ENCODE measurements at places on chromosomes 6 and 20. TPM values are rescaled to one million over a fixed set of nuclear protein-coding genes. Genes with fewer than 3 reads are reported as not detected.

The ELOVL4 gene
- total RNA-seq: 1.3 TPM

The OOEP gene
- not detected for total RNA-seq

The FAM135A gene
- 9.9 TPM for total RNA-seq

The TGM2 gene
- 34.9 TPM for total RNA-seq

The BTNL2 gene
- not detected for total RNA-seq

The METTL24 gene
- total RNA-seq: not detected

The CLPSL1 gene
- total RNA-seq: not detected

The CCM2L gene
- not detected for total RNA-seq

The STMN3 gene
- 4.6 TPM for total RNA-seq

The SYS1 gene
- 7.3 TPM for total RNA-seq

The B3GALT4 gene
- not detected for total RNA-seq

GRCh38 chr20:48904566-48905296 is 16.8 kb upstream of the ARFGEF2 start:
- no peaks in the 10 kb centered on the region for H3K36me3 ChIP-seq
- peaks cover 6% of the 10 kb centered on the region for H3K4me1 ChIP-seq
- H3K27ac ChIP-seq: no peak overlapping the region
- DNase-seq: peak; percentile 64

DNA sequence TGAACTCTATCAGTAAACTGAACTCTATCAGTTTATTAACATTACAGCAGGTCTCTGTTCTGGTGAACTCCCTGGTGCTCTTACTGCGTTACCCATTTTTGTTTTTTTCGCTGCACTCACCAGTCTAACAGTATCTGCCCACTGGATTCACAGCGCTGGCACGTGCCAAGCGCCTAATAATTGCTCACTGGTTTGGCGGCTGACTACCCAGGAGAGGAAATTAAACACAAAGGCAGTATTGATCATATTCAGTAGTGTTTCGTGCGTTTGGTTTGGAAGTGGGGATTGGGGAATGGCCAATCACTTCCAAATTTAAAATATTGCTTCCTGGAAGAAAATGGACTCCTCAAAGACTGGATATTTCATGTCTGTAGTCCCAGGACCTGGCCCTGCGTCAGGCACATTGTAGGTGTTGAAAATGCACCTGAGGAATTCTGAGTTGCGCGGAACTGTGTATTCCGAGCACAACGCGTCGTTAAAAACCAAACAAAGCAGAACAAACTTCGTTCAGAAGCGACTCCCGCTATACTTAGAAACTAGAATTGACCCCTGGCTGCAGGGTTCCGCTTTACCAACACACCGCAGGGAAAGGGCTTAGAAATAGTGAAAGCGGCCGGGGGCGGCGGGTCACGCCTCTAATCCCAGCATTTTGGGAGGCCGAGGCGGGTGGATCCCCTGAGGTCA is 1.1 kb upstream of the RPS12 start:
- H3K36me3 ChIP-seq: peaks cover 39% of the 10 kb centered on the region

- no peak overlapping the region for H3K4me3 ChIP-seq
- no peaks in the 10 kb centered on the region for H3K36me3 ChIP-seq
- DNase-seq: no peak
- no peaks in the 10 kb centered on the region for H3K27me3 ChIP-seq
Measured at GRCh38 chr6:124748778-124749177, 213.5 kb upstream of the RNF217 start.

DNA sequence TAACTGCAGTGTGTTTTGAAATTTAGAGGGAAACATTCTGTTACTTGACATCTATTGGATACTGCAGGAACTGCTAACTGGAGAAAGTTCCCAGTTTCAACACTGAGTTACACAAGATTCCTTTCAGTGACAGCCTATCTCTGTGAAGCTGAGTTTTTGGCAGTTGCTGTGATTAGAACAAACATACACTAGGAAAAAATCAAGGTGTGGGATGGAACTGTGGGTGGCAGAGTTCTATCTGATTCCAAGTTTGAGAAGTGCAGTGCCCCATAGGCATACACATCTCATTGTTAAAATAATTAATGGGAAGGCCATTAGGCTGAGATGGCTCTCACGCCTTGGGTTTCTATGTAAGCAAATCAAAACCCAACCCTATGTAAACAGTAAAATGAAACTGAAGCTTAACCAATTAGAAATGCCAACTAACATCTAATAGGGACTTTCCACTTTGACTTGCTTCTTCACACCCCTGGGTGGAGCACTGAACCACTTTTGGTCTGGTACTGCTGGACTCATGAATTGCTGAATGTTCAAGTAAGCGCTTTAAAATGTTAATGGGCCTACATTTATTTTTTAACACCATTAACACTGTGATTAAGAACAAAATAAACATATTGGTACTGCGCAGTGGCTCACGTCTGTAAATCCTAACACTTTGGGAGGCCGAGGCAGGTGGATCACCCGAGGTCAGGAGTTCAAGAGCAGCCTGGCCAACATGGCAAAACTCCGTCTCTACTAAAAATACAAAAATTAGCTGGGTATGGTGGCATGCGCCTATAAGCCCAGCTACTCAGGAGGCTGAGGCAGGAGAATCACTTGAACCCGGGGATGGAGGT is 55.2 kb upstream of the TBC1D7 start:
- no peak overlapping the region for H3K27ac ChIP-seq
- peaks cover 6% of the 10 kb centered on the region for H3K4me1 ChIP-seq
- H3K4me3 ChIP-seq: no peak overlapping the region

DNA sequence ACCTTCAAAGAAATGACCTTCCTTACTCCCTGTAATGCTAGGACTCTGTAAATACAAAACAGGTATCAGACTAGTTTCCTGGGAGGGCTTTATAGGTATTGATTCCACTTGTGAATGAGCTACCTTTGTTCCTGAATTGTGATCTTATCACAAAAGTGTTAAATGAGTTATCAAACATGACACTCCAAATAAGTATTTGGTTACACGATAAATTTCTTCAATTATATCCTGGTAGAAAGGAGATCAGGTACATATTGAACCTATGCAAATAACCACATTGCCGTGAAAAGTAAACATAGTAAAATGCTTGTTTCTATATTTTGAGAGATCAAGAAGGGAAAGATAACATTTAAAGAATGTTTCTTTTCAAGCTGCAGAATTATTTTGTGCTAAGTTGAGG is 285.3 kb downstream of the HIVEP2 start:
- H3K4me1 ChIP-seq: no peaks in the 10 kb centered on the region
- H3K4me3 ChIP-seq: no peak overlapping the region
- H3K36me3 ChIP-seq: no peaks in the 10 kb centered on the region

- no peak overlapping the region for H3K4me3 ChIP-seq
- H3K27me3 ChIP-seq: no peaks in the 10 kb centered on the region
- DNase-seq: no peak
- H3K27ac ChIP-seq: no peak overlapping the region
- no peaks in the 10 kb centered on the region for H3K36me3 ChIP-seq
Measured at GRCh38 chr6:149433881-149434280, 33.8 kb downstream of the SUMO4 start.

GRCh38 chr6:128432394-128432793 is 88.0 kb downstream of the PTPRK start:
- no peaks in the 10 kb centered on the region for H3K36me3 ChIP-seq
- DNase-seq: no peak
- H3K4me3 ChIP-seq: no peak overlapping the region
- H3K27ac ChIP-seq: no peak overlapping the region

- no peaks in the 10 kb centered on the region for H3K4me1 ChIP-seq
- no peaks in the 10 kb centered on the region for H3K36me3 ChIP-seq
- no peak overlapping the region for H3K27ac ChIP-seq
- H3K27me3 ChIP-seq: no peaks in the 10 kb centered on the region
- no peak for DNase-seq
Measured at GRCh38 chr6:40347571-40348011, 239.6 kb downstream of the LRFN2 start.

DNA sequence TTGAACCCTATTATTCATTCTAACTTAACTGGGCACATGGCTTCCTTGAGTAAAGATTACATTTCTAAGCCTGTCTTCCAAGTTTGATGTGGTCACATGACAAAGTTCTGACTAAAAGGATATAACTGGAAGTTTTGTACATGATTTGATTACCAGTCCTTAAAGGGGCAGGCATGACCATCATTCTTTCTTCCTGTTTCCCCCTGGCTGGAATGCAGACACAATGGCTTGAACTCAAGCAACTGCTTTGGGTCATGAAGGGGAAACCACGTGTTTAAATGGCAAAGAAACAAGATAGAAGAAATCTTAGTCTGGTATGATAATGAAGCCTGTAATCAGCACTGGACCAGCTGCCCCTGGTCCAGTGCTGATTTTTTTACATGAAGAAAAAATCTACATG is 15.6 kb upstream of the SHLD1 start:
- H3K27me3 ChIP-seq: peaks cover 6% of the 10 kb centered on the region
- no peak for DNase-seq
- H3K36me3 ChIP-seq: no peaks in the 10 kb centered on the region
- peaks cover 8% of the 10 kb centered on the region for H3K4me1 ChIP-seq

- no peak overlapping the region for H3K4me3 ChIP-seq
- DNase-seq: no peak
- no peak overlapping the region for H3K27ac ChIP-seq
- H3K36me3 ChIP-seq: no peaks in the 10 kb centered on the region
- H3K4me1 ChIP-seq: no peaks in the 10 kb centered on the region
Measured at GRCh38 chr20:56163806-56164205, 84.7 kb upstream of the MC3R start.

DNA sequence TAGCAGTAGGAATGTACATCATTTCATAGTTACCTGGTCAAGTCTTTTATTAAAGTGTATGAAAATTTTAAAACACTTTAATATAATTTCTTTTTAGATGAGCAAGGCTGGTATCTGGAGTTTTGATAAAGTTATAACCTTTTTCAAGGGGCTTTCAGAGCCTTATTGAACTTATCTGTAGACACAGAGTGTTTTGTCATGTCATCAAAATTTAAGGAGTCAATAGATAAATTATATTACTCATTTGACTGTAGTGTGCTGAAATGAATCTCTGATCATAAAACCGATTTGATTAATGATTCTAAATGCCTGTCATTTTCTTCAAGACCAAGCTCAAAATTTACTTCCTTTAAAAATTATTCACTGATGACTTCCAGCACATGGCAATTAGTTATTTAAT is 125.6 kb downstream of the ARID1B start:
- no peaks in the 10 kb centered on the region for H3K4me1 ChIP-seq
- no peak for DNase-seq
- no peaks in the 10 kb centered on the region for H3K27me3 ChIP-seq
- peaks cover 4% of the 10 kb centered on the region for H3K36me3 ChIP-seq
- no peak overlapping the region for H3K27ac ChIP-seq

GRCh38 chr20:40806929-40807820 is 118.1 kb upstream of the MAFB start:
- DNase-seq: no peak
- no peaks in the 10 kb centered on the region for H3K4me1 ChIP-seq
- no peaks in the 10 kb centered on the region for H3K36me3 ChIP-seq
- H3K27me3 ChIP-seq: peaks cover 6% of the 10 kb centered on the region

DNA sequence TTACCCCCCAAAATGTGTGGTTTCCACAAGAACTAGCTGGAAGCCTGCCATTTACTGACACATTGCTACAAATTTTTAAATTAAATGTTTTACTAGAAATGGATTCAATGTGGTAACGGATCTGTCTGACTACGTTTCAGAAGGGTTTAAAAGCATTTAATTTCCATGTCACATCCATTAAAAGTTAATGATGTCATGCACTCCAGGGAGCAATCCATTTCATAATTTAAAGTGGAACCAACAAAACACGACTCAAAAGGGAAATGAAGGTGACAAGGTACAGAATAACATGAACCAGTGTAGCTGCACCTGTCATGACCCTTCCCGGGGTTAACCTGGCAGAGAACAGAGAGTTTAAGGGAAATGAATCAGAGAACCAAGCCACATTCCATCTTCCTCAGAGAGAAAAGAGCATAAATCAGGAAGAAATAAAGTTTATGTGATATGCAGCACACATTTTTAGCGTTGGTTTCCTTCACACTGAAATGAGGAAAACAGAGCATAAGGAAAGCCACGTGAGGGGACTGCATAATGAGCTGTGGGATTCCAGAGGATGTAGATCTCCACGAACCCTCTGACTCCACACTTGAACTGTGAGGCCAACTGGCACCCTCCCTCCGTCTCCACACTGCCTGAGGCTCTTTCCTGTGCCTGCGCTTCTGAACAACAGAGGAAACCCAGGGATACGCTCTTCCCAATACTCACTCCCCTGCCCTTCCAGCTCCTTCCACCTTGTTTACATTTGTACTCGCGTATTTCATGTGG is 170.3 kb upstream of the AHI1 start:
- no peak overlapping the region for H3K27ac ChIP-seq
- H3K27me3 ChIP-seq: no peaks in the 10 kb centered on the region
- no peaks in the 10 kb centered on the region for H3K4me1 ChIP-seq
- no peak overlapping the region for H3K4me3 ChIP-seq
- no peaks in the 10 kb centered on the region for H3K36me3 ChIP-seq

GRCh38 chr6:52562911-52563310 is 13.9 kb downstream of the TRAM2 start:
- no peak overlapping the region for H3K27ac ChIP-seq
- H3K4me3 ChIP-seq: no peak overlapping the region
- no peak for DNase-seq
- peaks cover 64% of the 10 kb centered on the region for H3K36me3 ChIP-seq

GRCh38 chr6:144195671-144196270 is 45.5 kb downstream of the STX11 start:
- H3K4me3 ChIP-seq: no peak overlapping the region
- DNase-seq: peak; percentile 87
- H3K27me3 ChIP-seq: no peaks in the 10 kb centered on the region

DNA sequence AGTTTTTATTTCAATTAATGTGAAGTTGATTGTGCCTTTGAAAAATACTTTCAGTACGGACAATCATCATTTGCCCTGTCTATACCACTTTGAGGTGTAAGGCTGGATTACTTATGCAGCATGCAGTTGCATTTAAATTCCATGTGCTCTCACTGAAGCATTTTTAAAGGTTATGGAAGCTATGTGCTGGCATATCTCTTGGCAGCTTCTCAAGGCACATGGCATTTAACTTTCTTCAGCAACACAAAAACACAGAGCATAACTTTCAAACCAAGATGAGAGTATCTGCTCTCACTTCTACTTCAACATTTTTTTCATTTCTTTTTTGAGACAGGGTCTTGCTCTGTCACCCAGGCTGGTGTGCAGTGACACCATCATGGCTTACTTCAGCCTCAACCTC is 360.6 kb upstream of the RUNX2 start:
- peaks cover 6% of the 10 kb centered on the region for H3K4me1 ChIP-seq
- no peak overlapping the region for H3K27ac ChIP-seq
- H3K27me3 ChIP-seq: no peaks in the 10 kb centered on the region
- DNase-seq: no peak
- no peak overlapping the region for H3K4me3 ChIP-seq

Data from SJSA1 (cell line).